Activated CD4-positive, alpha-beta T cell treated with anti-CD3 and anti-CD28 coated beads, Interleukin-2, amount 50 U/mL, for 16 hours (primary cell): ENCODE measurements at places on chromosomes 1 and 21.

GRCh38 chr1:65255035-65255655 is 54.2 kb upstream of the DNAJC6 start:
- DNase-seq = no peak

- DNase-seq = no peak
These were observed 381.6 kb downstream of the SIPA1L2 start for GRCh38 chr1:232248276-232248820.

GRCh38 chr21:37855271-37855646 is 61.0 kb downstream of the KCNJ6 start:
- DNase-seq = no peak

GRCh38 chr1:228989992-228990827 is 254.9 kb downstream of the RHOU start:
- no peak for DNase-seq

- DNase-seq = no peak
These were observed 2.1 kb downstream of the SLAMF8 start for GRCh38 chr1:159828581-159829272.

DNA sequence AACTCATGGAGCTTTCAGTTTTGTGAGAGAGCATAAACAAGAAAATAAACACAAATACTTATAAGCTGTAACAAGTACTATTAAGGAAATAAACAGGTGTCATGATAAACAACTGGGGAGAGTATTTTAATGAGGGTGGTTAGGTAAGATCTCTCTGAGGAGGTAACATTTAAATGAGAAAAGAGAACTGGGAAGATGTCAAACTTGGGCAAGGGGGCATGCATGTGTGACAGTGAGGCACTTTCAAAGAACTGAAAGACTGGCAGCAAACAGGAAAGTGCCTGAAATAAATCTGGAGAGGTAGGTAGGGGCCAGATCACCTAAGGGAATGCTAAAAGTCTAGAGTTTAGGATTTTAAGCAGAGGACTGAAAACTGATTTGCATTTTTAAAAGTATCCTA is 37.8 kb downstream of the NSL1 start:
- DNase-seq = no peak

- DNase-seq = no peak
These were observed 89.6 kb downstream of the DISP1 start for GRCh38 chr1:222904451-222904850.

DNA sequence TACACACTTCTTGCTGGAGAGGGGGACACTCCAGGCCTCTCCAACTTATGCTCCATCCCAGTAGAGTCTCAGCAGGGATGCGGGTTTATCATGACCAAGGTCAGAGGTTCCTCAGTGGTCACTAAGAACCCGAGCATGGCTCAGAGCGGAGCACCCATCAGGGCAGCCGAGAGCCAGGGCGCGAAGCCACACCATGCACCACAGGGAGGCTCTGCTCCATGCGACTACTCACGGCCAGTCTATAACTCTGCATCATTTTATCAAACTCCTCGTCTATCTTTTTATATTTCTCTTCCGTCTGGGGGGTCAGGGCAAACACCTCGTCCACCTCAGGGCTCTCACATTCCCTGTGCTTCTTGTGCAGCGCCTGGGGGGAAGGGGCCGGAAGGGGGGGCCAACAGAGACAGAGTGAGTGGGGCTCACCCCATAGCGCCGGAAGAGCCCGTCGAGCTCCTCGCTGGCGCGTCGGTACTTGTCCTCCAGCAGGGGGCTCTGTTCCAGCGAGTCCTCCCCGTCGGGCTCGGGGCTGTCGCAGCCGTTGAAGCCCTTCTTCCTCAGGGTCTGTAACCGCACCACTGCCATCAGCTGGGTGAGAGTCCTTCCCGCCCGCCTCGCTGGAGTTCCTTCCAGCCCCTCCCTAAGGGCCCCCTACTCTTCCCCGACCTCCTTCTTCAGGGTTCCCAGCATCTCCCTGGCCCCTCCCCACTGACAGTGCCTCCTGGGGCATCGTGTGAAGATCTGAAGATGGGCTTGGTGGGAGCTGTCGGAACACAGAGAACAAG is 20.0 kb downstream of the MEF2D start:
- peak; percentile 79 for DNase-seq

DNA sequence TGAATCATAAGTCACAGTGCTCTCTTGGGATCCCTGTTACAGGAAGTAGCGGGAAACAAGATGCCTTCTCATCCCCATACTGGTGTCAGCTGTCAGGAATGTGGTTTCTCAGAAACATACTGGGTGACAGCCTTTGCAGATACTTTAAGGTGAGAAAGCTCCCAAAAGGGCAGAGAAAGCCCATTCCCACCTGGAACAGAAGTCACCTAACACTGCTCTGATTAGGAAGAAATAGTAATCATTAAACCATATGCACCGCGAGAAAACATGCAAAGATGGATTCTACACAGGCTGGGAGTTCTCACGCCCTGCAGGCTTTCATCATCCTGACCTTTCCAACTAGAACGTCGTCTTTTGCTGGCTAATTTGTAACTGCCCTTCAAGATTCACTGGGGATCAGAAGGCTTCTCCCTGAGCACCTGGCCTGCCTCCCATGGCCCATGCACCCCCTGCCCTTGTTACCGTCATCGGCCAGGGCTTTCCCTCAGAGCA is 46.2 kb upstream of the SLC44A3 start:
- no peak for DNase-seq

GRCh38 chr1:45355683-45356082 is 15.4 kb upstream of the MUTYH start:
- DNase-seq = no peak

- peak; percentile 47 for DNase-seq
These were observed 29.9 kb downstream of the FAF1 start for GRCh38 chr1:50930193-50930592.
